ENCODE measurements at places on chromosomes 1 and 21.

GRCh38 chr1:115454837-115455511 is 116.9 kb upstream of the NGF start:
- DNase-seq = no peak

DNA sequence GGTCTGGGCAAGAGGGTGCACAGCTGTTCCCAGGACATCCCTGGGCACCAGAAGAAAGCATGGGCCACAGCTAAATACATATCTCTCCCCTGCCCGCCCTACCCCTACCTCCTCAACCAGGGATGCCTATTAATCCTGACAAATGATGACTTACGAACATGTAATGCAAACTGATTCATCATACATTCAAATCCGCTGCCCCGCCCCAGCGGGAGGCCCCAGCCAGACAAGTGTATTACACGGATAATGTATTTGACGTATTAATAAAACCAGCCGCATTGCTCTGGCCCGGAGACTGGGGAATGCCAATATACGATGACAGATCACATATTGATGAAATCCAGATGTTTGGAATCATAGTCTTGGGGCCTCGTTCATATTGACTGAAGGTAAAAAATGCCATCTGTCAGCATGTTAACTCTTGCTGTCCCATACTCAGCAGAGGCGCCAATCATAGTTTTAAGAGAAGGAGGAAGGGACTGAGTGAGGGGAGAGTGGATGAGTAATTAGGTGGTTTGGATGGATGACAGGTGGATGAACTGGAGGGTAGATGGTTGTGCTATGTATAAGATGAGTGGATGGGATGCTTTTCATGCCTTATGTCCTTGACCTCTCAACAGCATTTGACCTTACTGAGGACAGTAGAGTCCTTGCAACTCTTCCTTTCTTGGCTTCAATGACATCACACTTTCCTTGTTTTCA is 68.2 kb downstream of the TMEM53 start:
- no peak for DNase-seq

- DNase-seq = no peak
These were observed 23.5 kb upstream of the DDOST start for GRCh38 chr1:20684651-20685050.

DNA sequence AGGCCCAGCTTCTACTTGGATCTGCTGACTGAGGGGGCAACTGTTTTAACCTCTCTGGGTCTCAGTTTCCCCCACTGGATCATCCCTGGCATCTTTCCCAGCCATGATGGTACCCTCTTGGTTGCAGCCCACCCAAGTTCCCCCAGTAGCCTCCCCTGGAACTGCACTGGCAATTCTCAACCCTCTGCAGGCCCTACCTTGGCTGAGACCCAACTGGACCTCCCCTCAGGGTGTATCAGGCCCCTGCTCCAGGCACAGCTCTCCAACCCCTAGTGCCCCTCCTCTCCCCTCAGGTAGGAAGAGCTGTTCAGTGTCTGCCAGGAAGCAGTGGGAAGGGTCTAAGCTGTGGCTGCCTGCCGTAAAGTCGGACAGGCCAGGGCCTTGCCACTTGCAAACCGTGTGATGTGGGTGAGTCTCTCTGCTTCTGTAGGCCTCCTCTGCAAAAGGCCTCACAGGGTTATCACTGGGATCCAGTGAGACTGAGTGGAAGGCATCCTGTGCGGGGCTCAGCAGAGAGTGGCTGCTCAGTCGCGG is 32.1 kb downstream of the RHBG start:
- DNase-seq = no peak

- no peak for DNase-seq
These were observed 12.6 kb downstream of the TTC39A start for GRCh38 chr1:51317798-51318197.

DNA sequence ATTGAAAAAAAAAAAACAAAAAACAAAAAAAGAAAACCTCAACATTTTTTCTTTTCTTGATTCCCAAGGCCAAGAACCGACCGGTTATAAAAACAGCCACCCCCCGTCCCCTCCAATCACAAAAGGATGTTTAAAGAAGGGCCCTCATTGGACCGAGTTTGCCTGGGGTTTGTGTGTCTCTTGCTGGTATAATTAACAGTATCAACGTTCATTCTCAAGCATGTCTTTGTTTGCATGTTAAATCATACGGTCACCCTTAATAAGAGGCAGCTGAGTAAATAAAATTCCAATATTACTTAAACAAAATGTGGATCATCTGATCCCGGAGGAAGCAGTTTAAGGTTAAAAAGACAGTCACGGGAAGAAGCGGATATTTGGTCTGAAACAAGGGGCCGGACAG is 201.1 kb downstream of the PRDM2 start:
- no peak for DNase-seq

DNA sequence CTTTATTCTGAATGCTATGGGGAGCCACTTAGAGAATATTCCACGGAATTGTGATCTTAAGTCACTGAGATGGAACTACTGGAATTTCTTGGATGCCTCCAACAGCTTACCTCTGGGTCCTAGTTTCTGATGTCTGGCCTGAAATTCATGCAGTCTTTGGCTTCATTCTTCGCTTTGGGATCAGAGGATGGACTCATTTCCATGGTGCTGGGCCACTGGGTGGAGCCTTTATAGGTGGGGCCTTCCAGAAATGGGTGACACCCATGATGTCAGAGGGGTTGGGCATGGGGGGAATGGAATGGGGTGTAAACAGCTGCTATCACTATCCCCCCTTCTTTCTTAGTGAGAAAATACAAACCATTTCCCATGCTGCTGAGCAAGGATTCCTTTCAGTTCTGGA is 73.7 kb upstream of the FGGY start:
- DNase-seq = no peak

DNA sequence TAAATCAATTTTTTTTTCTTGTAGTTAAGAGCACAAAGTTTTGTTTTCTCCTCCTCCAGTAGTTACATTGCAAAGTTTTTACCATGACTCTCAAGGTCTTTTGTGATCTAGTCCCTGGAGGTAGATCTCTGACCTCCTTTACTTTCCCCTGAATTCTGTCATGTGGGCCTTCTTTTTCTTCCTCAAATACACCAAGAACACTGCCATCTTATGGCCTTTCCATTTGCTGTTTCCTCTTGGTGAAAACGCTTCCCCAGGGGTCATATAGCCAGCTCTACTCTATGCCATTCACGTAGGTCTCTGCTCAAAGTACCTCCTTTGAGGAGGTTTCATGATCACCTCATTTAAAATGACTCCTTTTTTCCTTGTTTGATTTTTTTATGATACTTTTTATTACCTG is 2.7 kb downstream of the DDX20 start:
- DNase-seq = peak; percentile 52

- no peak for DNase-seq
These were observed 11.9 kb upstream of the GPX7 start for GRCh38 chr1:52590266-52590665.

DNA sequence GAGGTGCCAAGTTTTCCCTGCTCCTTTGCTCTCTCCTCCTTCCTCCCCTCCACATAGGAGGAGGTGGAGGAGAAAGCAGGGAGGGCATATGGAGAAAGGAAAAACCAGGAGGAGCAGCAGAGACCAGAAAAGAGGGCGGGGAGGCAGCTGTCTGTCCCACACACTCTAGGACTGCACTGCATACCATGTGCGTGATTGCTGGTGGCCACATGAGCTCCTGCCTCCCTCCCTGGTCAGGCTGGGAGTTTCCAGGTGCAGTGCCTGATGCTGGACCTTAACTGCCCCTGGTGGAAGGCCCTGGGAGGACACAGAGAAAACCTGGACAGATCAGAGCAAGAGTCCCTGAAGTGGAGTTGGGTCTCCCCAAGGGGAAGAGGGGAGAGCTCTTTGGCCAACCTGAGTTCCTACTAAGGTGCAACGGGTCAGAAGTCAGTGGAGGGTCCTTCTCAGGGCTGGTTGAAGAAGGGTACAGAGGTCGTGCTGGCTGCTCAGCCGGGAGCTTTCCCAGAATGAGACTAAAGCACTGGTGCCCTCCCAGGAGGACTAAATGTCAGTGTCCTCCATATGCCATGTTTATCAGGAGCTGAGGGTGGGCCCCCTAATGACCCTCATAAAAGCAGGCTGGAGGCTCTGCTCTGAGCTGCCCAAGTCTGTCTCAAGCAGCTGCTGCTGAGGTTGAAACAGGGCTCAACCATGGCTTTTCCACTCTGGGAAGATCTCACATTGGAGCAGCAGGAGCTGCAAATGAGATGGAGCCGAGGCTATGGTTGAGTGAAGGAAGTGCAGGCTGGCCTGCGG is 3.5 kb upstream of the LGR6 start:
- DNase-seq = no peak

- DNase-seq = no peak
These were observed 41.9 kb upstream of the IVNS1ABP start for GRCh38 chr1:185358957-185359356.

DNA sequence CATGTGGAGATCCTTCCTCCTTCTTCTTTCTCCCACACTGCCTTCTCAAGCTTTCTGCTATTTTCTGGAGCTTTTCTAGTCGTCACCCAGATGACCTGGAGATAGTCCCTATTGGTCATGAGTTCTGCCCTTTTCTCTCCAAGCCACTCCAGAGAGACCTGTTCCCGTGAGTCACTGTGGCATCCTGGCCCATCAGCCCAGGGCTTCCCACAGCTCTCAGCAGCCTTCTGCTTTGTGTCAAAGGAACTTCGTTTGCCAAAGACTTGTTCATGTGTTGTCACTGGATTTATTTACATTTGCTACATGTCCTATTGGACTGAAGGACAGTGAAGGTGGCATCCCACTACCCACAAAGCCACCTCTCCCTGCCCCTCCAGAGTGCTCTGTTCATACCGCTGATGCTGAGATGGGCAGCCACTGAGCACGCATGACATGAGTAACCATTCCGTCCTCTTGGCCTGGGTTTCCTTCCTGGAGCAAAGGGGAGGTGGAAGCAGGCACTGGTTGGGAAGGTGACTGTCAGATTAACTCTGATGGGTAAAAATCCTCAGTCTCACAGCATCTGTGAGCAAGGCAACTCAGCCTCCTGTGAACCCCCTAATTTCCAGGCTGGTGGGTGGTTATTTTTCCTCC is 119.2 kb downstream of the EDEM3 start:
- no peak for DNase-seq

DNA sequence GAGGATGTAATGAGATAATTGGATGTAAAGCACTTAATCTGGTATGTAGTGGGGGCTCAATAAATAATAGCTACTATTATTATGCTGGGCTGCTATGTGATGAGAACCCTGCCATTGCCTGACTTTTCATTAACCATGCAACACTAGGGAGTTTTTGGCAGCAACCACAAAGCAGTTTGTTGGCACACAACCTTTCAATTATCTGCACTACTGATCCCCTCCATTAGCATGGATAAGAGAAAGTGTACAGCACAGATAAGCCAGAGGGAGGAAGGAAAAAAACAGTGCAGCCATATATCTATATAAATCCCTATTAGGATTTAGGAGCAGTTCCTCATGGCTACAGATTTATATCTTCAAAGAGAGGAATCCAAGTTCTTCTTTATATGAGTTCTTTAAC is 498.5 kb downstream of the NUF2 start:
- no peak for DNase-seq

DNA sequence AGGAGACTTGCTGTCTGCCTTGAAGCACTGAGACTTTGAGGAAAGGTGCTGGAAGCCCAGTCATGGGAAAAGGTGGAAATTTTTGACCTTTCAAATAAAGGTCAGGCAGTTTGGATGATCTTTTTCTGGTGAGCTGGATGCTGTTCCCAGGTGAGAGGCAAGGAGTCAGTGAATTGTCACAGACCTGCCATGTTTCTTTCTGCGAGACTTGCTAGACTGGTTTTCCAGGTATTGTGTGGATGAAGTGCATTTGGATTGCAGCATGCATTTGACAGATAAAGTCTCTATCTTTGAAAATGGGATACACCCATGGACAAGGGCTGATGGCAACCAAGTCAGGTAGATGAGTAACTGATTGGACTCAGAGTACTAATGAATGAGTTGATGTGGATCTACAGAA is 65.7 kb upstream of the NHLH2 start:
- DNase-seq = no peak

GRCh38 chr1:22489823-22490222 is 38.2 kb downstream of the ZBTB40 start:
- peak; percentile 45 for DNase-seq

GRCh38 chr1:201633811-201634210 is 94.9 kb downstream of the NAV1 start:
- DNase-seq = no peak

DNA sequence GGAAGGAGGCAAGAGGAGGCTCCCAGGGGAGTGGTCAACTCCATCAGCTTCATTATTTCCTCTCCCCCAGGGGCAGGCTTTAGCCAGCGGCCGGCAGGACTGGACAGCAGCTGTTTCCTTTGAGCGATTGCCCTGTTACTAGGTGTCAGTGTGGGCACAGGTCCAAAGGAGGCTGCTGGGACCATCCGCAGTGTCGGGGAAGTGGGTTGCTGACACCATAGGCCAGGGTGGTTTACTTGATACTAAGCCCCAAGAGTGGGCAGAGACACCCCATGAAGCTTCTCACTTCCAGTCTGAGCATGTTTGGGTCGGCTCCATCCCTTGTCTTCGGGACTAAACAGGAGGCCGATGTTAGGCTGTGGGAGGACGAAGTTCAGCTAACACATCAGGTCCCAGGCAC is 63.6 kb downstream of the KAZN start:
- no peak for DNase-seq

- no peak for DNase-seq
These were observed 12.4 kb downstream of the PSEN2 start for GRCh38 chr1:226882631-226883409.

DNA sequence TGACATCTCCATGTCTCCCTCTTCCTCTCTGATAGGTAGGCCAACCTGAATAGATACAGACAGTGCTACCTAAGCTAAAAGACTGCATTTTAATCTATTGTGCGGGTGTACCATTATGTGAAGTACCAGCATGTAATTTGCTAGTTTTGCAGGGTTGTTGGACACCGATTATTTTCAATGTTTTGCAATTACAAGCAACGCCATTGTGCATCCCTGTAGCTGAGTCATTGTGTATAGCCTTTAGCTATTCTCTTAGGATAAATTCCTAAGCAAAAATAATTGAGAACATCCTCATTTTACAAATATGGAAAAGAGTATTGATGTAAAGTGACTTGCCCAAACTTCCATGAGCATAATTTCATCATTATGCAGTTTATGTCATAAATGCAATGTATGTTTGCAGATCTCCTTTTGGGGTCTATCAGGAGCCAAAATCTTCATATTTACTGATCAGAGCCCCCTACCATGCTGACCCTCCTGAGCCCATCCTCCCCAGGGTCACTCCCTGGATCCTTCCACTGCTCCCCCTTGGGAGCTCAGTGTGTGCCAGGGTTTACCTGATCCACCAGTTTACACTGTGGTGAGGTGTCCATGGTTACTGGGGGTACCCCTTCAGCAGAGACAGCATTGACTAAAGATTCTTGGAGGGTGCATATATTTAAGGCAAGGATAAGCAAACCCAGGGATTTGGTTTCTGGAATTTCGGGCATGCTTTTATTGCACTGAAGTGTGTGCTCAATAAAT is 80.6 kb downstream of the CCDC185 start:
- DNase-seq = no peak

DNA sequence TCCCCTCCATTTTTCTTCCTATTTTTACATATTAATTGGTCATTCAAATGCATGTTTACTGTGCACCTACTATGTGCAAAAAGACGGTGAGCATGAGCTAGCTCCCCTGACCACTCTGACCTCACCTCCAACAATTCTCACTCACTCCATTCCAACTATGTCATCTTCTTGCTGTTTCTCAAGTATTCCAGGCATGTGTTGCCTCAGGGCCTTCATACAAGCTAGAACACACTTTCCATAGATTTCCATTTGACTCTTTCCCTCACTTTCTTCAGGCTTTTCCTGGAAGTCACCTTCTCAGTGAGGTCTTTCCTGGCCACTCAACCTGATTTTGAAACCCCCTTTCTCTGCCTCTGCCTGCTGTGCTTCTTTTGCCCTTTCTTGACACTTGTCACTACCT is 32.6 kb downstream of the CHIA start:
- DNase-seq = no peak

- no peak for DNase-seq
These were observed 8.3 kb downstream of the ASAP3 start for GRCh38 chr1:23475641-23476040.

GRCh38 chr1:182308826-182309225 is 82.8 kb downstream of the GLUL start:
- DNase-seq = no peak
